GM23338 (cell line): ENCODE measurements at places on chromosomes 3 and 15. TPM values are rescaled to one million over a fixed set of nuclear protein-coding genes. Genes with fewer than 3 reads are reported as not detected.

DNA sequence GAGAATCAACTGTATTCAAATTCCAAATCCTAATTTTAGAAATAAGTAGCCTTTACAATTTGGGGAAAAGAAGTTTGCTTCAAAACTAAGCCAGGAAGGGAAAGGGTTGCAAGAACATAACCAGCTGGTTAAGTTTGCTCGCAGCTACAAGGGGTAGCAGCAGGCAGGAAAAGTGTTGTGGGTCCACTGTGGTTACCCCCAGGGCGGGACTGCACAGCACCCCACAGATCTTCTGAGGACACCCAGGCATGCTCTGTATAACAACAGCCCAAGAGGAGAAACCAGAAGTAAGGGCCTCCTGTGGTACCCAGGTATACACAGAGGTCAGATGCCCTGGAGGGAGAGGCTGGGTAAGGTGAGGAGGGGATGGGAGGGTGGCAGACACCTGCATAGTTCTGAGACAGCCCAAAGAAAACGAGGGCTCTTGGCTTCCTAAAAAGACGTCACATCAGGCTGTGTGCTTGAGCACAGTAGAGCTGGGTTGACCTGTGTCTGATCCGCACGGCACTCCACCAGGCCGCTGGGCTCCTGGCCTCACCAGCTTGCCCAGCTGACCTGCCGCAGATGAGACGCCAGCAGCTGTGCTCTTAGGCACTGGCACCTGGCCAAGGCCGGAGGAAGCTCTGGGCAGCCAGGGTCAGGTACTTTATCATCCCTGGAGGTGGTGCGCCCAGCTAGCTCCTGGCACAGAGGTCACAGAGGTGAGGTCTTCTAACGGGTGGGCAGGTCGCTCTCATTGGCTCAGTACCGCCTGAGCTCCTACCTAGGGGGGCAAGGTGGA lies 81.8 kb upstream of the SNRPA1 start:
- no peak for DNase-seq

The PLD1 gene
- total RNA-seq, result 2.2 and 6.7 TPM in 2 replicates

- no peak for DNase-seq
These were observed 572.0 kb upstream of the TGFBR2 start for GRCh38 chr3:30034246-30034991.

GRCh38 chr15:67051088-67052045 lies 14.0 kb upstream of the SMAD3 start:
- no peak for DNase-seq

The LAMB2 gene
- 106 and 154 TPM in 2 replicates for total RNA-seq

DNA sequence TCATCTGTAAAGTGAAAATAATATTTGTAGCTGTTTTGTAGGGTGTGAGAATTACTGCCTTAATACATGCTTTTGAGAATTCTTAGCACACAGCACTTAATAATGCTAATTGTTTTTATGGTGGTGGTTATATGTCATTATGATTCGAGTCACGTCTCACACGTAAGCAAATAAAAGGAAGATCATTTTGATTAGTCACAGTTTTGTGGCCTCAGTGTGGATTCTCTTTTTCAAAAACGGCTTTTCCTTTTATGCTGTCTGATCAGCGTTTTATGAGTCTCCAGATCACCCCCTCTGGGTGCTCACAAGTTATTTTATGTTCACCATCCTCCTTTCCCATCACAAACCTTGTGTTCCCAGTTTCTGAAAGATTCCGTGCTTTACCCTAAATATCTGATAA lies 255.6 kb upstream of the CNTN4 start:
- DNase-seq, result no peak

GRCh38 chr15:57495554-57496165 lies 96.0 kb upstream of the MYZAP start:
- DNase-seq, result no peak

The SLC35A5 gene
- 40.4 and 56.4 TPM in 2 replicates for total RNA-seq

The TRPC1 gene
- total RNA-seq, result 36.6 and 51.7 TPM in 2 replicates

The ACAN gene
- 4.5 and 4.9 TPM in 2 replicates for total RNA-seq

The SLC9A9 gene
- total RNA-seq, result 0.93 and 1.6 TPM in 2 replicates

- no peak for DNase-seq
These were observed 56.5 kb upstream of the GATA2 start for GRCh38 chr3:128549283-128550112.

GRCh38 chr3:63934041-63934866 lies 22.1 kb upstream of the SCAANT1 start:
- DNase-seq, result peak; percentile 37

DNA sequence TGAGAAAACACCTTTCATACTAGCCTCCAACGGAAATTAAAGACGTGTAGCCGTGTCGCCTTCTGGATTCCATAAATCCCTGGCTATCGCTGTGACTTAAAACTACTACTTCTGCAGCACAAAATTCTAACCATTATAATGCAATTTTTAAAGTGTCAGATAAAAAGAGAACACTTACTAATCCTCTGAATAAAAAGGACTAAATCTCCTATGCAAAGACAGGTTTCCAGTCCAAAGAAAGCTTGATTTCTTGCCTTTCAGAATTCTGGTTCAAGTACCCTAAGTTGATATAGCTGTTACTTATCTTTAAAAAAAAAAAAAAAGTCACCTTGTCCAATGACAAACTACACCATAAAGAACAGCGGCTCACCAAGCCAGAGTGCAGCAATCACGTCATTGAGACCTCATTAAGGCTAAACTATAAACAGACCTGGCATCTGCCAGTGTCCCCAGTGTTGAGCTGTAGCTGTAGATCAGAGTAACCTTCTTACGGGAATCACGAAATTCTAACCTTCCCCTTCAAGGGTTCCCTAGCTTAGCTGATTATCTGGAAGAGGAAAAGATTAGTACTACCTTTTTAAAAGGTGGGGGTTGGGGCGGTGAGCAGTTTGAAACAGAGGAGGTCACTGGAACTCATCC lies 2.2 kb downstream of the ABCC5 start:
- DNase-seq, result no peak

GRCh38 chr15:63041974-63042876 lies at the start of gene TPM1:
TPM1 (plus strand) TSS chr15:63042747; CDS start chr15:63042830, 83 bp downstream.
- DNase-seq, result peak; percentile 94

The KLHL24 gene
- 31.8 and 51.0 TPM in 2 replicates for total RNA-seq

The LRTM1 gene
- total RNA-seq, result not detected in 2 replicates

The LRRIQ4 gene
- not detected in 2 replicates for total RNA-seq

DNA sequence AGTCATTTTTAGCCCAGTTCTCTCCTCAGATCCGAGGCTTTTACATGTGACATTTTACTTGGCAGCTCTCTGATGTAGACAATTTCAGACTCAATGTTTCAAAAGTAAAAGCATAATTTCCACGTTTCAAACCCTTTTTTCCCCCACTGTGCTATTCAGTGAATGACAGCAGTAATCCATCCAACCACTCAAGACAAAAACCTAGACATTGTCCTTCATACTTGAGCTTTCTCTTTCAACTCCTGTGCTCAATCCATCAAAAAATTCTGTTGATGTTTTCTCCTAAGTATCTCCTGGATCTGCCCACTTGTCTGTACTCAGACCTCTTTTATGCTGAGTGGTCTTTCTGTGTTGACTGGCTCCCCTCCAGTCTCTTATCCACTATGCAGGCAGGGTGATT lies 214.7 kb downstream of the CHL1 start:
- DNase-seq, result no peak

The ASB14 gene
- total RNA-seq, result 0.08 TPM in 1 of 2 replicates, not detected in the other

GRCh38 chr3:76679541-76679940 lies 360.4 kb upstream of the ROBO2 start:
- DNase-seq, result peak; percentile 42

GRCh38 chr3:144687862-144688261 lies 716.2 kb downstream of the DIPK2A start:
- peak; percentile 61 for DNase-seq

GRCh38 chr3:134654031-134654430 lies 3.2 kb upstream of the KY start:
- no peak for DNase-seq

DNA sequence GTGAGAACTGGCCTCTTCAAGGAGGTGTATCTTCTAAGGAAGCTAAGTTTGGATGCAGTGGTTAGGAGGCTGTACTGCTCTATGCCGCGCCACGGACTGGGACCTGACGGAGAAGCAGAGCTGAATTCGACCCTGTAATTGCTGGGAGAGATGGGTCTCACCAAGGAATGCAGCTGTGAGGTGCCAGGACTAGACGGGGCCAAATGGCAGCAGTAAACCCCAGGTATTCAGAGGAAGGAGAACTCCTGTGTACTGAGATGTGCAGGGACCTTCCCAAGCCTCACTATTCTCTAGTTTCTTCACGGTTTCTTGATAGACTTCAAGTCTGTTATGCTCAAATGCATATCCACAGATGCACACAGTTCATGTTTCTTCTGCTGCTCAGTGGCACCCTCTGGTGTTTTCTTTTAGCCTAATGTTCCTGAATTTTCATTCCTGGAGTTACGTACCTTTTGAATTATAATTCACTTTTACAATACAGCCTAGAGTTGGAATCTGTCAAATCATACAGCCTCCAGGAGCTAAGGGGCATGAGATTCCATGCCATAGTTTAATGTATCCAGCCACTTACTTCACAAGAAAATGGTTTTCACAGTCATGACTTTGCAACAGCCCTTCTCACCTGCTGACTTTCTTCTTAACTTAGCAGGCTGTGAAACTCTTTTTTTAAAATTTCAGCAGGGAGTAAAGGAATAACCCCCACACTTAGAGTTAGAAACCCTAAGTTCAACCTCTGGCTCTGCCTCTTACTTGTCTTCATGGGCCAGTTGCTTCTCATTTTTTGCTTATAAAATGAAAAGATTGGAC lies 61.8 kb downstream of the GLDN start:
- peak; percentile 48 for DNase-seq

DNA sequence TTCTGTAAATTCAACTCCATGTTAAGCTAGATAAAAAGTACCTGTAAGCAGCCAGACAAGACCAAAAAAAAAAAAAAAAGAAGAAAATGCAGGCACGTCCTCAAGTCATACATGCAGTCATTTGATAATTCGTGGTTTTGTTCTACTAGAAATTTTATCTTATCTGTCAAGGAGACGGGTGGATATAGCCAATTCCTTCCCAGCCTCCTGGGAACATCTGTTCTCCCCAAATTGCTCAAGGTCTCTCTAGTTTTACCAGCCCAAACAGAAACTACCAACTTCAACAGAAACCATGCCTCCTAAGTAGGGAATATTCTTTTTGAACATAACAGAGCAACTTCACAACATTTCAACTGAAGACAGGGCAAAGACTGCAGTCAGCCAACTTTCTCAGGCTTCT lies 19.5 kb downstream of the RYK start:
- no peak for DNase-seq

GRCh38 chr15:62599791-62600777 lies 435.0 kb upstream of the C2CD4B start:
- no peak for DNase-seq

The DCUN1D1 gene
- total RNA-seq, result 53.5 and 64.8 TPM in 2 replicates

The INSYN1 gene
- 4.5 and 14.2 TPM in 2 replicates for total RNA-seq

DNA sequence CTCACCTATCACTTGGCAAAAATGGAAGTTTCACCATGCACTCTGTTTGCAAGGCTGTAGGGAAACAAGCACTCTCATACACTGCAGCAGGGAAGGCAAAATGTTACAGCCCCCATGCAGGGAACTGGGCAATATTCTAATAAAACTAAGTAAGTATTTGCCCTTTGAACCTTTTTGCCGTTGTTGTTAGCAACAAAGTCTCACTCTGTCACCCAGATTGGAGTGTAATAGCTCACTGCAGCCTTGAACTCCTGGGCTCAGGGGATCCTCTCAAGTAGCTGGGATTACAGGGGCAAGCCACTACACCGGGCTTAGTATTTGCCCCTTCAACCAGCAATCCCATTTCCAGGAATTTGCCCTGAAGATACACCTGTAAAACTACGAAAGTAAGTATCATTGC lies 122.5 kb downstream of the TBC1D5 start:
- no peak for DNase-seq

DNA sequence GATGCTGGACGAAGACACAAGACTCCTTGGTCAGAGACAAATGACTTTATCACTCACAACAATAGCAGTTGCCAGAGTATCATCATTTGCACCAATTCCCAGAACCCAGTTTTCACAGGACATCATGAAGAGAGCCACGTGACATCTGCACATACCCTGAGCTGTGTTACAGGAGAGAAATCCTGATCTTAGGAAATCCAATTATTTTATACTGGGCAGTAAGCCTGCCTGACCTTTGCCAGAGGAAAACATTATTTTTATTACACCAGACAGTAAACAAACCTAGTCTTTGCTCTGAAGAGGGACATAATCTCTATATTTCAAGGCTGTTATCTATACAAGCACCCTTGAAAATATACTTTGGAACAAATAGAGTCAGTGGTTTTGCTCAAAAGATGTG lies 77.4 kb downstream of the ZBBX start:
- DNase-seq, result no peak

DNA sequence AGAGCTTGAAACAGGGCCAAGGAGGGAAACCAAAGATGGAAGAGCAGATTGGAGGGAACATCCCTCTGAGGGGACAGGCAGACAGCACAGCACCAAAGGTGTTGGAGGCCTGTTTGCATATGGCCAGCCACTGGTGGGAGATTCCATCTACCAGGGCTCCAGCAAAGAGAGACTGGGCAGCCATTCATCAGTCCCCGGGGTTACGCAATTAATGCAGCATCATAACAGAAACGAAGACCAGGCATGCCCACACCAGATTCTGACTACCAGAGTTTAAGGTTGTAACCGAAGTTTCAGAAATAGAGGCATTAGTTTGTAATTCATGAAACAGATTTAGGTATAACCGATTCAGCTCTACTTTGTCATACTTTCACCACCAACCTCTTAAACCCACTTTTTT lies 58.1 kb downstream of the COL8A1 start:
- no peak for DNase-seq

- DNase-seq, result peak; percentile 74
These were observed 113.5 kb downstream of the IGF2BP2 start for GRCh38 chr3:185711255-185711870.

The CASR gene
- 0.04 and 0.56 TPM in 2 replicates for total RNA-seq

The MAP1A gene
- total RNA-seq, result 2.0 and 2.3 TPM in 2 replicates

DNA sequence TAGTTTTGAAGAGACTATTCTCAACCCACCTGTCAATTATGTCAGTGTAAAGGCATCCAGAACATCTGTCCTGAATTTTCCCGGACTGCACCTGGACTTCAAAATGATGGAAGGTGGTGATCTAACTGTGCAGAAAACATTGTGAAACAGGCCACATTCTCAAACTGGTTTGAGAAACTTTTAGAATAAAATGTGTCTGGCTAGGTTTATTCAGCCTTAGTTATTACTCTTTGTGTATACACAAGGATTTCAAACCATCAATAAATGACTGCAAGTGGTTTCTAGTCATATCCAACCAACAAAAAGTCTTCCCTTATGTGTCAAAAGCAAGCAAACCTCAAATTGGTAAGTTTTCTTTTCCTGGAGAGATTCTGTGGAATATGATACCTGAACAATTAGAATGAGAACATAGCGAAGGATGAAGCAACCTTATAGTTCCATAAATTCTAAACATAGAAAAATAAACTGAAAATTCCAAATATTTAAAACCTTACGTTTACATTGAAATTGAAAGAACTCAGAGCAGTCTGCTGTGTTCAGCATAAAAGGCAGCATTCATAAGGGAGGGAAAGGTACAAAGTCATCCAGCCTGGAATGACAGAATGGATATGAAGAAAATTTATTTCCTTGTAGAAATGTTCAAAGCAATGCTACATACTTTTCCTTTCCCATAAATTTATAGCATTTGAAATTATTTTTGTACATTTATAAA lies 306.6 kb upstream of the TGFBR2 start:
- DNase-seq, result no peak

The CAMK1 gene
- total RNA-seq, result 3.1 and 4.4 TPM in 2 replicates

GRCh38 chr15:99253381-99254090 lies 2.3 kb downstream of the LRRC28 start:
- DNase-seq, result no peak

The POC1A gene
- total RNA-seq, result 26.7 and 33.0 TPM in 2 replicates
